ENCODE measurements at places on chromosomes 3 and 15.

DNA sequence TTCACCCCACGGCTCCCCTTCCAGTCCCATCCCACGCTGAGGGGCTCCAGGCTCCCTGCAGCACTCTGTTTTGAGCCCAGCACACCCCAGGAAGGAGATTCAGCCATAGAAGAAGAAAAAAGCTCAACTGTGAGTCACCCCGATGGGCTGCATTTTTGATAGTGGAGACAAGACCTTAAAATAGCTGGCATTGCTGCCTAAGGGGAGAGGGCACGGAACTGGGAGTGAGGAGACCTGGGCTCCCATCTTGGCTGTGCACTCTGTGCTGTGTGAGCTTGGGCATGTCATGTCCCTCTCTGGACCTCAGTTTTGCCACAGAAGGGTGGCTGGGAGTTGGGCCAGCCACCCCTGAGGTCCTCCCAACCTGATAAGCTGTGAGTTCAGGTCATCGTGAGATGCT lies 57.2 kb upstream of the SMAD6 start:
- no peak for DNase-seq

GRCh38 chr15:56532721-56533460 lies 68.0 kb upstream of the MNS1 start:
- no peak for DNase-seq

DNA sequence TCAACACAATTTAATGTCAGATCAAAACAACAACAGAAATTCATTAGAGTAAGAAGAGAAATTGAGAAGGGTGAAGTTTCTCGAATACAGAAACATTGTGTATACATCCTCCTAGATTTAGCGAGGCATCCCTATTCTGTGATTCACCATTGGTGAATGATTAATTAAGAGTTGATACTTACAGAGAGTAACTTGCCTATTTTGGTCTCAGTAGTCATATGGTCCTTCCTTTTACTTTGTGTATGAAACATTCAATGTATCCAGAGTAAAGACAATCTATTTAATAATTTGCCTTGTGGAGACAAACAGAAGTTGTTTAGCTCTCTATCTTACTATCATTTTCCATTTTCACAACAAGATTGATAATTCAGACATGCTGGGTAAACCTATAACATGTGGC lies 432.0 kb downstream of the ZPLD1 start:
- DNase-seq, result no peak

DNA sequence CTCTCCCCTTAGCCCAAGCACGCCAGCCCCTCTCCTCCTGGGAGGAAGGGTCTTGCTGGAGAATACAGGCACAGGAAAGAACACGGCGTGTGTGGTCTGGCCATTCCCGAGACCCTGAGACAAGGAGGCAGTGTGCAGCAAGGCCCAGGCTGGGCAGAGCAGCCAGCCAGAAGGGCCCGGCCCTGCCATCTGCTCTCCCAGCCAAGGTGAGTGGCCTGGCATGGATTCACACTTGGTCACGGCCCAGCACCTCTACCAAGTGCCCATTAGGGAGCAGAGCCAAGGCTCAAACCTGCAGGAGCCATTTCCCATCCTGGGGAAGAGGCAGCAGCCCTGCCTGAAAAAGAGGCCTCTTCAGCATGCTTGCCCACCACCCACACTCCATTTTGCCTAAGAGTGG lies 28.6 kb downstream of the MEGF11 start:
- no peak for DNase-seq

GRCh38 chr3:73552700-73553099 lies 72.0 kb downstream of the PDZRN3 start:
- DNase-seq, result no peak

GRCh38 chr15:34802803-34803750 lies 7.7 kb upstream of the ACTC1 start:
- DNase-seq, result no peak

- no peak for DNase-seq
Measured at GRCh38 chr15:51311510-51311909, 26.9 kb downstream of the CYP19A1 start.

All from neuronal stem cell (in vitro differentiated cells).